ENCODE measurements at places on chromosomes 6 and 20.

DNA sequence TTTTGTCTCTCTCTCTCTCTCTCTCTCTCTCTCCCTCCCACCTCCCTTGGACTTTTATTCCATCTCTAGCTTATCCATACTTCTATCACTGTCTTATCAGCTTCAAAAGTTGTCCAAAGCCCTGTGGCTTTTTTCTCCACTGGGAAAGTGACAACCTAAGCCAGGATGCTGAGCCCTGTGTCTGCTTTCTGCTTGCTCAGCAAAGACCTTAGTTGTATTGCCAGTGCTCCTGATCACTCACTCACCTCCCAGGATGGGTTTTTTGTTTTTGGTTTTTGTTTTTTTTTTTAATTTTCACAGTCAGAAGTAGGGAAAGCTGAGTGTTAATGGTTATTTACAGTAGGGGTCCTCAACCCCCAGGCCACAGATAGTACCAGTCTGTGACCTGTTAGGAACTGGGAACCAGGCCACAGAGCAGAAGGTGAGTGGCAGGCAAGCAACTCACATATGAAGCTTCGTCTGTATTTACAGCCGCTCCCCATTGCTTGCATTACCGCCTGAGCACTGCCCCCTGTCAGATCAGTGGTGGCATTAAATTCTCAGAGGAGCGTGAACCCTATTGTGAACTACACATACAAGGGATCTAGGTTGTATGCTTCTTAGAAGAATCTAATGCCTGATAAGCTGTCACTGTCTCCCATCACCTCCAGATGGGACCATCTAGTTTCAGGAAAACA, 125.0 kb upstream of the ID4 start:
- DNase-seq, result no peak

GRCh38 chr6:166851911-166852310, 104.4 kb downstream of the RNASET2 start:
- DNase-seq, result no peak

GRCh38 chr6:13248584-13248985, 79.8 kb downstream of the TBC1D7 start:
- no peak for DNase-seq

- no peak for DNase-seq
These were observed 70.5 kb downstream of the CDS2 start for GRCh38 chr20:5197270-5197827.

DNA sequence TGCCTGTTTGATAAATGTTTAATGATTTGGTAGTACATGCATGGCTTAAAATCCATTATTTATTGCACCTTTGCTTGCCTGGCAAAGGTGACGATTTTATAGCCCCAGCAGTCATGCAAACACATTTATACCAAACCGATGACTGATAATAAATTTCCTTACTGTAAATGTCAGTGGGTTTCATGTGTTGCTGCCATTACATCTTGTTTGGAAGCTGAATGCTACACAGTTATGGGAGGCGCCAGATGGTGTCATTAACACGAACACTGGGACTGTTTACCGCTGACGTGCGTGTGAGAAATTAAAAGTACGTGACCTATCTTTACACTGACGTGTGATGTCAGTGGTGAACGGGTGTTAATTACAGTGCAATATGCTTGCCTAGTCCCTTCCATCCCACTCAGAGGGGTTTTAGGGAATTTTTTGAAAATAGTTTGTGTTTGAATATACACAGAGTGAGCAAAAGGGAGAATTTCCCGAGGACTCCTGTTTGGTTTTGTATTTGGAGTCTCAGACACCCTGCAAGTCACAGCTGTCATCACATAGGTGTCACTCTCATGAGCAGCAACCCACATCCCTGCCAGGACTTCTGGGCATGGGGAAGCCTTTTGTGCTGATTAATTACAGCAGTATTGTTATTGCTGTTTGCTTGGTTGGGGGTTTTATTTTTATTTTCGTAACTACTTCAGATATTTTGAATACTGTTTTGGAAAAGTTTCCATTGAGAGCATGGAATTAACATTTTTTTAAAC, 151.8 kb upstream of the INSM1 start:
- peak; percentile 62 for DNase-seq

- DNase-seq, result no peak
These were observed 29.2 kb downstream of the TAF11 start for GRCh38 chr6:34858681-34859080.

GRCh38 chr6:38493931-38494547, 145.7 kb downstream of the BTBD9 start:
- no peak for DNase-seq

- DNase-seq, result no peak
These were observed 27.3 kb upstream of the SIRPG start for GRCh38 chr20:1684872-1685271.

GRCh38 chr6:34425132-34425497, 754 bp downstream of the RPS10 start:
- DNase-seq, result no peak

GRCh38 chr6:97594844-97595243, 311.8 kb upstream of the MMS22L start:
- DNase-seq, result no peak

GRCh38 chr6:163527291-163527690, 112.8 kb downstream of the QKI start:
- no peak for DNase-seq

GRCh38 chr6:87093199-87093598, 1.7 kb downstream of the CGA start:
- no peak for DNase-seq

DNA sequence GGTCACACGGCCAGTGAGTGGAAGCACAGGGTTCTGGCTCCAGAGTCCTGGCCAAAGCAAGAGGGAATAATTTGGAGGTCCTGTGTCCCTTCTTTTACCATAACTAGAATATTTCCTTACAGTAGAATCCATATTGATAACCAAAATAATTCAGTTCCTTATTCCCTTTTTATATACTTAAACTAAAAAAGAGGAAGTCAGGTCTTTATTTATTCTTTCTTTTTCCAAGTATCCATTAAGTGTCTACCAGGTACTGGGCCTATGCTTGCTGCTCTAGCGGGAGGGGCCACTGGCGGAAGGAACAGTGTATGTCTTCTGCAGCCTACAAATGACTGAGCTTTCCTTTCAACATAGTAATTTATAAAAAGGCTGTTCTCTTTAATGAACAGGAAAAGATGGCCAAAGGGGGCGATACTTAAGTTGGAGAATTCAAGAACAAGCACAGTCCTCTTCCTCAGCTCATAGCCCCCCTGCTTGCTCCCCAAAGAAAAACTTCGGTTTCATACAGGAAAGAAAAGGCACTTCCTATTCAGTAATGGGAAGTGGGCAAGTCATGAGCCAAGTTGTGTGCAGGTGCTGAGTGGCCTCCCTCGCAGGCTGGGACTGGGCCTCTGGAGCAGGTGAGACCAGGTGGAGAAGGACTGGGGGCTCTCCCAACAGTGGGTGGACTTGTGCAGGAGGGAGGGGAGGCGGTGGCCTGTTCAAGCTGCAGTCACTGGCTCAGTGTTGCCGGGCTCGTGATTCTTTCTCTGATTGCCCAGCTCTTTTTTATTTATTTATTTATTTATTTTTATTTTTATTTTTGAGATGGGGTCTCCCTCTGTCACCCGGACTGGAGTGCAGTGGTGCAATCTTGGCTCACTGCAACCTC, 110.9 kb downstream of the ARMC2 start:
- no peak for DNase-seq

- DNase-seq, result no peak
These were observed 68.3 kb downstream of the AFG1L start for GRCh38 chr6:108363113-108363512.

DNA sequence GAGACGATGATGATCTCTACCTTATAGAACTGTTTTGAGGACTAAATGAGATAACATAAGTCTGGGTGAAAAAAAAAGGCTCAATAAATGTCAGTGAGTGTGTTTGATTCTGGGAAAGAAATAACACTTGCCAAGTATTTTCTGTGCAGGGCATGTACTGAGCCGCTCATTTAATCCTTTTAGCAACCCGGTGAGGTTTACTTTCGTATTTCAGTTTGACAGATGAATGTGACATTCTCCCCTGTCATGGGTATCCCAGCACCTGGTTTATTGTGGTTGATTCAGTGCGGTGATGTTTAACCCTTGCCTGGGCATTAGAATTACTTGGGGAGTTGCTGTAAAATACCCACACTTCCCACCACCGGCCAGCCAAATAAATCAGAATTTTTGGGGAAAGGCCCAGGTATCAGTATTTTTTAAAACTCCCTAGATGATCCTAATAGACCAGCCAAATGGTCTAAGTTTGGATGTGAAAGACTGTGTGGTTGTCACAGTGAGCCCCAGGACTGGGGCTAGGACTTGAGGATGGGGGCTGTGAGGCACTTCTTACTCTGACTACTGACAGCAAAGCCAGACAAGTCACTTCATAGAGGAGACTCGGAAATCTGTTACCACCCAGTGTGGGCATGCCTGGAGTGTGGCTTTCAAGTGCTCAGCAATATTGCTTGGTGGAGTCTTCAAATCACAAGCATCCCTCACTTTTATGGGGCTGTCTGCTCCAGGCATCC, 100.2 kb upstream of the KCNG1 start:
- no peak for DNase-seq

DNA sequence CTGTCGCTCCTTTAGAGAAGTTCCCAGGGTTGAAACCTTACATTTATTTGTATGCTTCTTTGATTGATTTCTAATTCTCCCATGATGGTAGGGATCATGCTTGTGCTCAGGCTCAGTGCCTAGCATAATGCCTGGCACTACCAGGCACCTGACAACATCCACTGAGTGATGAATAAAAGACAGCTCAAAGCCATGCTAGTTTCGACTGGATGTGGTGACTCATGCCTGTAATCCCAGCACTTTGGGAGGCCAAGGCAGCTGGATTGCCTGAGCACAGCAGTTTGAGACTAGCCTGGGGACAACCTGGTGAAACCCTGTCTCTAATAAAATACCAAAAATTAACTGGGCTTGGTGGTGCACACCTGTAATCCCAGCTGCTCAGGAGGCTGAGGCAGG, 11.6 kb upstream of the CD164 start:
- no peak for DNase-seq

DNA sequence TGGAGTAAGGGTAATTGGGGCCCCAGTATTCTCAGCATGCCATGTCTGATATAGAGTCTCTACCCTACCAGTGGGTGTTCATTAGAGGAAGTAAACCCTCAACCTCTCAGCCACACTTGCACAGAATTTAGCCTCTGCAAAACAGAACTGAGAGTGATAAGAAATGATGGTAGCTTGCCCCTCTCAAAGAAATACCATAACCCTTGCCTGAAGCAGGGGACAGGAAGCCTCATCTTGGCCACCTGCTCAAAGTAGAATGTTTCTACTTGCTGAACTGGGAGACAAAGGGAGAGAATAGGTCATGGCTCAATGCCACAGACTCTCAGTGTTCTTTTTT, 33.7 kb downstream of the SPTLC3 start:
- DNase-seq, result no peak

- DNase-seq, result no peak
These were observed 435.7 kb upstream of the FKBP1C start for GRCh38 chr6:62775427-62776022.

- DNase-seq, result no peak
These were observed 792 bp upstream of the MICA start for GRCh38 chr6:31402324-31403282.

DNA sequence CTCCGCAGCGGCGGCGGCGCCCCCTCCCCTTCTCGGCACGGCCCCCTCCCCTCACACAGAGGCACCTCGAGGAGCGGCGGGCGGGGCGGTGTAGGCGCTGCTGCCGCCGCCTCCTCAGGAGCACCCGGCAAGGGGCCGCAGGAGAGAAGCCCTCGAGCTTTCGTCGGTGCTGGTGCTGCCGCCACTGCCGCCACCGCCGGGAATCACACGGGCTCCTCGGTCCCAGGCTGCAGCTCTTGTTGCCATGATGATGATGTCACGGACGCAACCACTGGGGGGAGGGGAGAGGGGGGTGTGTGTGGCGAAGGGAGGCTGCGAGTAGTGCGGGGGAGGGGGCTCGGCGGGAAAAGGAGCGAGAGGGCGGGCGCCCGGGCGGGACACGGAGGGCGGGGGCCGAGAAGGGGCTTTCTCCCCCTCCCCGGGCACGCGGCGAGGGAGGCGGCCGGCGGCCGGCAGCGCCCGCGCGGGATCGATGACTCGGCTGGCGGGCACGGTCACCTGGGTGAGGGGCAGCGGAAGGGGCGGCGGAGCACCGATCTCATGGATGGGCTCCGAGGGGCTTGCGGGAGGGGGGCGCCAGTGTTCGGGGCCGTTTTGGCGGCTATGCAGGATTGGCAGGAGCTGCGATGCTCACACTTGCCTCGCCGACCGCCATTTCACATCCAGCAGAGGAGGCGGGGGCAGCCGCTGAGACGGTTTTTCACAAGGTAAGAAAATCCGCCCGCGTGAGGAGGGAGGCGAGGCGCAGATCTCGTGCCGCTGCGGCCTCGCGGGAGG, at the start of gene REV3L:
Gene REV3L (minus strand): TSS at position 260 of the 777 bp plus-strand sequence. CDS start 330 bp downstream, outside the sequence.
- no peak for DNase-seq

- no peak for DNase-seq
These were observed 712 bp downstream of the DEK start for GRCh38 chr6:18263418-18264218.

- DNase-seq, result no peak
These were observed 99.4 kb downstream of the ASXL1 start for GRCh38 chr20:32457479-32457986.

DNA sequence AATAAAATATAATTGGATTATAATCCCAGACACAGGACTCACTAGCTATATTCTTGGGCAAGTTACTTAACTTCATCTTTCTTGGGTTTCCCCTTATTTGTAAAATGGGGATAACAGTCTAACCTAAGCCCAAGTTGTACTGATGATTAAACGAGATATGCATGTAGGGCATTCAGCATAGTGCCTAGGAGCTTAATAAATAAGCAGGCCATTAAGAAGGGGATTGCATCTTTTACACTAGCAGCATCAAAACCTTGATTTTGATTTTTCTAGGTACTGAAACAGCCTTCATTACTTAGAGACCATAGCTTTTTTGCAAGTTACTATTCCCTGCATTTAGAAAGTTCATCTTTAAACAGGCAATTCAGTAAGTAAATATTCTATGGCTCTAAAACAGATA, 2.2 kb upstream of the QKI start:
- no peak for DNase-seq

- no peak for DNase-seq
These were observed 365.7 kb downstream of the MAFB start for GRCh38 chr20:40323361-40323794.

Measured in NCI-H1436 treated with DMSO at 0.1 percent for 48 hours (cell line).